ENCODE measurements at places on chromosomes 6 and 20.

- DNase-seq = no peak
These were observed 66.7 kb downstream of the FAM229B start for GRCh38 chr6:112153926-112154607.

DNA sequence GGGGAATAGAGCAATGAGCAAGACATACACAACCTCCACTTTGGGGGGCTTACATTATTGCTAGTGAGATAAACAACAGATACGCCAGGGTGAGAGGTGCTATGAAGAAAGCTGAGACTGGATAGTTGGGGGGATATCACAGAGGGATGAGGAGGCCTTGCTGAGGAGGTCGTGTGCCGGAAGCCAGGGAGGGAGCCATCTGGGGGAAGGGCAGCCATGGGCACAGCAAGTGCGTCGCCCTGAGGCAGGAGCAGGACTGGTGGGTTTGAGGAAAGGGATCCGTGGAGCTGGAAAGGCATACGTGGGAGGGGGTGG is 12.2 kb upstream of the BAK1 start:
- DNase-seq = no peak

DNA sequence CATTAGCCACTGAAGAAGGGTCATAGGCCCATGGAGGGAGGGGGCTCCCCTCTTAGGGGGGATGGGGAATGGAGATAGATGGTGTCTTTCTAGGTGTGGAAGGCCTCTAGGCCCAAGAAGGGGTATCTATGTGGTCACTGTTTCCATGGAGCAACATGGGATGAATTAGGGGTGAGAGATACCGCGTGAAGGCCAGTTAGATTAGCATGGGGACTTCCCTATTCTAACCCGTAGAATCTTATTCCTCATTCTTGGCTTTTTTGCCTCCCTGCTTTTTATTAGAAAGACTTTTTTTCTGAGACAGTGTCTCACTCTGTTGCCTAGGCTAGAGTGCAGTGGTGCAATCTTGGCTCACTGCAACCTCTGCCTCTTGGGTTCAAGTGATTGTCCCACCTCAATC is 3.2 kb downstream of the RAB44 start:
- no peak for DNase-seq

DNA sequence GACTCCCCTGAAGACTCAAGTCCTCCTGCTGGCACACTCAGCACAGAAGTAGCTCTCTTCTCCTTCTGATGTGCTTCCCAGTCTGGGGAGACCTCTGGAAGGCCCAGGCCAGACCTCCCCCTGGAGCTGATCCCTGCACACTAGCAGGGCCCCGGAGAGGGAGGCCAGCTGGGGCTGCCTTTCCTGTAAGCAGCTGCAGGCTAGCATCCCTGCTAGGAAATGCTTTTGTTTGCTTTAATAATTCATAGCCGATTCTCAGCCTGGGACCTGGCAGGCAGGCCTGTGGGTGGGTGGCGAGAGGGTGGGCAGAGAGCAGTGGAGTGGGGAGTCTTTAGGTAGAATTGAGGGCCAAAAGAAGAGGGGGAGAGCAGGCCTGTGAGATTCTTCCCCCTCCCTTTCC is 5.2 kb downstream of the EBF4 start:
- DNase-seq = no peak

DNA sequence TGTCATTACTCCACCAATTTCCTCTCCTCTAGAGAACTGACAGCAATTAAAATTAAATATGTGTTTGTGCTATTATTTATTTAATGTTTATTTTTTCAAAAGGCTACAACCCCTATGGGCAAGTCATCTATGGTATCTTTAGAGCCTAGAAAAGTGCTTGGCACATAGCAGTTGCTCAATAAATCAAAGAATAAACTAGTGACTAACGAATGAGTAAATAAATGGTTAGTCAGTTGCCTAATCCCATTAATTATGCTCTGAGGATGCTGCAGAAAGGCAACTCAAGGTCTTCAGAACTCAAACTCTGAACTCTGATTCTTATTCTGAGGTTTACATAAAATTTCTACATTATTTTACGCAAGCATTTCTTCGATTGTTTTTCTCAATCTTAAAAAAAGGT is 193.0 kb upstream of the TSHZ2 start:
- DNase-seq = no peak

DNA sequence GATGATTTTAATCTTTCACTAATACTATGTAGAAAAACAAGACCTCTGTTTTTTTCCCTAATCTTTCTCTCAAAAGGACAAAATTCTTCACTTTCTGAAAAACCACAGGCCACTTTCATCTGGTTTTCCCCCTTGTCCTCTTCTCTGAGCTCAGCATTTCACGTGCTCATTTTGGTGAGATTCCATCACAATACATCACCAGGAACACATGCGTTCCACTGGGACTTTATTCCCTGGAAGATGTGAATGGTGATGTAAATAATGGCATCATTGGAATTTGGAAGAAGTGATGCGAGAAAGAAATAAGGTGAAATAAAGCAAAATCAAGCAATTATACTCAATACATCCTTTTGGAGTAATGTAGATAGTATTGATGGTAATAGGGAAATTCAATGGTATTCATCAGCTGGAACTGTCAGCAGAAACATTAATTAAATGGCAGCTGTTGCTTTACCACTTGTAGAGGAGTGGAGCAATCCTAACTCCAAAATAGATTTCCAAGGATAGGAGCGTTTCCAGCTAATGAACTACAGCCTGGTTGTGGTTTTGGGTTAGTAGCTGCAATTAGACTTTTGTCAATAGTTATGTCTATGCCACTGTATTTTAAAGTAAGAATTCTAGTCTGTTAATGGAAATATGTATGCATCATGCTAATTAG is 11.5 kb downstream of the FILIP1 start:
- DNase-seq = no peak

Measured in CD4-positive, alpha-beta T cell treated with Interleukin-10 for 1 hour (primary cell).